Iris pigment epithelial cell (primary cell): ENCODE measurements at places on chromosomes 3 and 15.

DNA sequence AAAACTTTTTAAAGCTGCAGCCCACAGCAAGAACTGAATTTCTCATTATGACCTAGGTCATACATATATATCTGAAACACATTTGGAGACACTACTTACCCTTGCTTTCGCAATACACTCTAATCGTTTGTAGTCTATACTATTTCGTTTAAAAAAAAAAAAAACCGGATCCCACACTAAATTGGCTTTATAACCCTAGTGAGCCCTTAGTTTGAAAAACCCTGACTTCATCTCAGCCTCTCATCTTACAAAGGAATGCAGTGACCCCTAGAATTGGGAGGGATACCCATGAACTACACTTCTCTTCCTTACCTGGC lies 4.2 kb downstream of the RARRES1 start:
- DNase-seq, result no peak

DNA sequence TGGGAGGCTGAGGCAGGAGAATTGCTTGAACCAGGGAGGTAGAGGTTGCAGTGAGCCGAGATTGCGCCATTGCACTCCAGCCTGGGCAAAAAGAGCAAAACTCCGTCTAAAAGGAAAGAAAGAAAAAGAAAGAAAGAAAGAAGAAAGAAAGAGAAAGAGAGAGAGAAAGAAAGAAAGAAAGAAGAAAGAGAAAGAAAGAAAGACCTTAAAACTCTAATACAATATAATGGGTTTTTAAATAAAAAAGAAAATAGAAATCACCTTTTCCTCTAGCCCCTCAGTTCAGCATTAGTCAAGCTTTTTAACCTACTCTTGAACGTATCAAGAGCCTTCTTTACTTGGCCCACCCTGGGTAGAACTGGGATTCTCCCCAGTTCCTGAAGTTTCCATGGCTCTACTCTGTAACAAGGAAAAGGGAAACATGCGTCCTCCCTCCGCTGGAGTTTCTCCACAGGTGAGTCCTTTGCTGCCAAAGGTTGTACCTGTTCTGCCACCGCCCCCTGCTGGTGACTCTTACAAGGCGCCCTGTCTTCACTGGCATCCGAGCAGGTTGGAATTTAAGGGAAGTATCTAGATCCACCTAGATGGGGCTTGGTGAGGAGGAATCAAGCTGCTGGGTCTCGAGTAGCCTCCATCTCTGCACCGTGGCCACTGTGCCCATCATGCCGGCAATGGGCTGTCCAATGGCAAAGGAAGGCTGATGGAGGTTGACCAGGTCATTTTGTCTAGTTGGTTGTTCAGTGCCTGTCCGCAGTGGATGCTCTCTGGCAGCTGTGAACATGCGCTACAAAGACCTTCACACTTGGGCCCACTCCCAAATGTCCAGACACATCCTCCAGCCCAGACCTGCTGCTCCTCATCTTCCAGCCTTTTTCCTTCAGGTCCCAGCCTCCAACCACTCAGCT lies 20.6 kb upstream of the EPHB3 start:
- DNase-seq, result peak; percentile 39

DNA sequence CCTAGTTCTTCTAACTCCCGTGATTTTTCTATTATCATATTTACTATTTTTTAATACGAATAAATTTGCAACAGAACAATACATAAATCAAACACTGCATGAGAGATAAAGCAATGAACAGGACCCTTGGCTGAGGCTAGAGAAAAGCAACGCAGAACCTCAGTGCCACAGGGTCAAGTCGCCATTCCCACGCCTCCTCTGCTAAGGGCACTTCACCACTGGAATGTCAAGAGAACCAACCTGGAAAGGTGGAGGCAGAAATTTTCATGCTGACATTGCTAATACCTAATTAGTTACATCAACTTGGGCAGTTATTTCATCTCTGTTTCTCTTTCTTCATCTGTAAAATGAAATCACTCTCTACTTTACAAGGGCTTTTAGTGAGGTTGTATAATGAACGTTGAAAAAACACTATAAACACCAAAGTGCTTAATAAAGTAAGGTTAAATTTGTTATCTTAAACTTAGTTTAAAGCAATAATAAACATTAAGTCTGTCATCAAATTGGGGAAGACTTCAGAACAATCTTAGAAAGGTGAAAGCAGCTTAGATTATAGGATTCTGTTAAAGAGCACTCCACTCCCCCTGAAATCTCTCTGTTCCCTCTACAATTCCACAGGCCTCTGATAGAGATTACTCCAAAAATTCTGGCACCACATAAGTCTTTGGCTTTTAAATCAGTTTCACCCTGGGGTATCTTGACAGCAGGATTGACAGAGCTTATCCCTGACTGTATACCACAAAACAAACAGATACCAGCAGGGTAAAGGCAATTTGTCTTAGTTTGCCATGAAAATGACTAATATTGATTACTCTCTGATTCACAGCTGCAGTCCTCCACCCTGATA lies 41.9 kb downstream of the PLCH1 start:
- DNase-seq, result no peak

DNA sequence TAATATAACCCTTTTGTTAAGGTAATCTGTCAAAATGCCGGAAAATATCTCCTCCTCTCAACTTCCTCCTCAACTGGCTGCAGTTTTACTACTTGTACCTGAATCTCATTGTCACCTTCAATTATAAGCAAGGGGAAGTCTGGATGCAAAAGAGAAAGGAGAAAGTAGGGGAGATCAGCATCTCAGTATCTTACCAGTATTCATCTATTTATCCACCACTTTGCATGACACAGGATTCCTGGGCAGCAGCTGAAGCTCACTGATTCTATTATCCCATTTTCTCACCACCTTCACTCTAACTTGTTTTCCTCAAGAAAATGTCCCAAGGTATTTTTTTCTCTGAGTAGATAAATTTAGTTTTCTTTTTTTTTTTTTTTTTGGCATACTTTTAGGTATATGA lies 440.5 kb upstream of the CBLB start:
- no peak for DNase-seq

GRCh38 chr15:89408372-89409183 lies 74.0 kb upstream of the POLG start:
- peak; percentile 4 for DNase-seq

GRCh38 chr3:66928252-66928651 lies 69.9 kb upstream of the KBTBD8 start:
- no peak for DNase-seq

- peak; percentile 16 for DNase-seq
These were observed 2.1 kb downstream of the MAGI1 start for GRCh38 chr3:66036586-66037148.

GRCh38 chr15:79682851-79683288 lies 213.9 kb downstream of the MTHFS start:
- peak; percentile 67 for DNase-seq

DNA sequence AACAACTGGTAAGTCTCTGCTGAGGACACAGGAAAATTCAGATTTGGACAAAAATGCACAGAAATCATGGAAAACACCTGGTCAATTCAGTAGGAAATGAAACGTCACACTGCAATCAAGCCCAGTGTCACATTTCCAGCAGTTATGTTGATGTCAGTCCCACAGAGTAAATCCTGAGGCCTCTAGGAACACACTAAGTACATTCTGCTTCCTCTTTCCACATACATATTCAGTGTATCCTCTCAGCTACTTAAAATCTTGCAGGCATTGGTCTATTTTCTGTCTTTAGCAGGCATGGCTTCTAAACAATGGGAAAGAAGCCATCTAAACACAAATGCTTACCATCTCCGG lies 207.8 kb downstream of the PLCL2 start:
- DNase-seq, result no peak

DNA sequence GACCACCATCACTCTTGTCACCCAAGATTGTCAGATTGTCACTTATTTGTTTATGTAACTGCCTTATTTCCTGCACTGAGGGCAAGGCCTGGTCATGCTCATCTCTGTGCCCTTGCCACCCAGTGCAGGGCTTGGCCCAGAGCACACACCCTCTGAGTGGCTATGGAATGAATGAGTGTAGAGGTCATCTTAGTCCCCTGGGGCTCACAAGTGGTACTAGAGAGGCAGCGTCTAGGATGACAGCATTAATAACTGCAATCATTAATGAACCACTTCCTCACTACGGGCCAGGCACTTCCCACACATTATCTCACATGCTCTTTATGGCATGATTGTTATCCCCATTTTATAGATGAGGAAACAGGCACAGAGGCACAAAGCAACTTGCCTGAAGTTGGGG lies 117.0 kb downstream of the SMAD6 start:
- no peak for DNase-seq

DNA sequence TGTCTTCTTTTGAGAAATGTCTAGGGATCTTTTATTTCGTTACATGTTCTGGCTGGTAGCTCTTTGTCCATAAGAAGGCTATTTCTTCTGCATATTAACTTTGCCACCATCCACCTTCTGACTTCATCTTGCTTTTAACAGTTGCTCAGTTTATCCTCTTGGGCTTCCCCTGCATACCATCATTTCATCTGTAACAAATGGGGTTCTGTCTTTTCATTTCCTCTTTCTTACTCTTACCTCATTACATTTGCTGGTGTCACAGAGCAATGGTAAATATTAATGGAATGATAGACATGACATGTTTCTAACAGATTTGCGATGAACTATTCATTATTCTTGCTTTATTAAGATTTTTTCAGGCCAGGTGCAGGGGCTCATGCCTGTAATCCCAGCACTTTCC lies 62.4 kb downstream of the GASK1A start:
- no peak for DNase-seq

- no peak for DNase-seq
These were observed 5.2 kb downstream of the GLB1 start for GRCh38 chr3:33091746-33092145.

DNA sequence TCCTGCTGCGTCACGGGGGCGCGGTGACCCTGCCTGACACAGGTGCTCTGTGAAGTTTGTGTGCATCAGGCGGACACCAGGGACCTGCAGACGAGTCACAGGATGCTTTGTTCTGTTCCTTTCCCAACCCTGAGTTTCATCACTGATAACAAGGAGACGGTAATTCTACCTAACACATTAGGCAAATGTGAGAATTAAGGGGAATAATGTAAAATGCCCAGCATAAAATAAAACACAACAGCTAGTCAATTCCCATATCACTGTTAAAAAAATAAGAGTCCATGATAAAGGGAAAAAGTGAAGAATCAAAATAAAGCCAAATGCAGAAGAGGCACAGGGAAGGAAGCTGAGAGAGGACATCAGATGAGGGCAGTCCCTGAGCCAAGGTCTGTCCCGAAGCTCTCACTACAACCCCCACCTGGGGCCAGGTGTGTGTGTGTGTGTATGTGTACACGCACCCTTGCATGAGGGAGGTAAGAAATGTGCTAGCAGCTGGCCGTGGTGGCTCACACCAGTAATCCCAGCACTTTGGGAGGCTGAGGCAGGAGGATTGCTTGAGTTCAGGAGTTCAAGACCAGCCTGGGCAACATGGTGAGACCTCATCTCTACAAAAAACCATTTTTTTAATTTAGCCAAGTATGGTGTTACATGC lies 27.5 kb downstream of the PLA2G4D start:
- DNase-seq, result no peak

- DNase-seq, result no peak
These were observed 17.0 kb downstream of the CORO2B start for GRCh38 chr15:68595761-68596160.

- peak; percentile 55 for DNase-seq
These were observed 171.5 kb upstream of the NANOGP8 start for GRCh38 chr15:35256551-35256950.

DNA sequence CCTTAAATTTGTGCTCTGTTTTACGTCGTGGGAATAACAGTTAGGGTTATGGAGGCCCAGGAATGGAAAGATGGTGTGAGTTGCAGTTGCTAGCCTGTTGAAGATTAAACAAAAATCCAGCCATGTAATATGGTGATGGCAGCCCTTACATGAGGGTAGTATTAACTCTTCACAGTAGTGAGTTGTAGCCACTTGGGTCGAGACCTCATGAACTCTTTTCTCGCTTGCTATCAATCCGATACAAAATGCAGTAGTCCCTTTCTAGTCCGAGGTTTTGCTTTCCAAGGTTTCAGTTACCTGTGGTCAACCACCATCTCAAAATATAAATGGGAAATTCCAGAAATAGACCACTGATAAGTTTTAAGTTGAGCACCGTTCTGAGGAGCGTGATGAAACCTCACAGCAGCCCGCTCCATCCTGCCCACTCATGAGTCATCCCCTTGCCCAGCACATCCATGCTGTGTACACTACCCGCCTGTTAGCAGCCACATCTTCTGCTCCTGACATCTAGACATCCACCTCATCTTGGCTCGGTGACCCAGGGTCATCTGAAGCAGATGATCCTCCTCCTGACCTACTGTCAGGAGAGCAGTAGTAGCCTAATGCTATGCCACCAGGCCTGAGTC lies 177.9 kb downstream of the CDIN1 start:
- DNase-seq, result peak; percentile 61

DNA sequence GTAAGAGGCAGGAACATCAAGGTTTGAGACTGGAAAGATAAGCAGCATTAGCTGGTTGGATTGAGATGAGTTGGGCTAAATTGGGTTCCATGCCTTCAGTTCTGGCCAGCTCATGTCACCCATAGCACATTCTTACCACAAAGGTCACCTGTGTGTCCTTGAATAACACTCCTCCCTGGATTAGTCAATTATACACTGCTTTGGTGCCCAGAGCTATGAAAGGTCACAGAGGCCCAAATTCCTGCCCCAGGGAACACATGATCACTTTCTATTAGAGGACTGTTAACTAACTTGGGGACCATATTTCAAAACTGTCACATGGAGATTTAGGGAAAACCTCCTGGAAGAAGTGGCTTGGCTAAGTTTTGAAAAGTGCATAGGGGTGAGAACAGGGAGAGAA lies 40.1 kb upstream of the XCR1 start:
- no peak for DNase-seq

DNA sequence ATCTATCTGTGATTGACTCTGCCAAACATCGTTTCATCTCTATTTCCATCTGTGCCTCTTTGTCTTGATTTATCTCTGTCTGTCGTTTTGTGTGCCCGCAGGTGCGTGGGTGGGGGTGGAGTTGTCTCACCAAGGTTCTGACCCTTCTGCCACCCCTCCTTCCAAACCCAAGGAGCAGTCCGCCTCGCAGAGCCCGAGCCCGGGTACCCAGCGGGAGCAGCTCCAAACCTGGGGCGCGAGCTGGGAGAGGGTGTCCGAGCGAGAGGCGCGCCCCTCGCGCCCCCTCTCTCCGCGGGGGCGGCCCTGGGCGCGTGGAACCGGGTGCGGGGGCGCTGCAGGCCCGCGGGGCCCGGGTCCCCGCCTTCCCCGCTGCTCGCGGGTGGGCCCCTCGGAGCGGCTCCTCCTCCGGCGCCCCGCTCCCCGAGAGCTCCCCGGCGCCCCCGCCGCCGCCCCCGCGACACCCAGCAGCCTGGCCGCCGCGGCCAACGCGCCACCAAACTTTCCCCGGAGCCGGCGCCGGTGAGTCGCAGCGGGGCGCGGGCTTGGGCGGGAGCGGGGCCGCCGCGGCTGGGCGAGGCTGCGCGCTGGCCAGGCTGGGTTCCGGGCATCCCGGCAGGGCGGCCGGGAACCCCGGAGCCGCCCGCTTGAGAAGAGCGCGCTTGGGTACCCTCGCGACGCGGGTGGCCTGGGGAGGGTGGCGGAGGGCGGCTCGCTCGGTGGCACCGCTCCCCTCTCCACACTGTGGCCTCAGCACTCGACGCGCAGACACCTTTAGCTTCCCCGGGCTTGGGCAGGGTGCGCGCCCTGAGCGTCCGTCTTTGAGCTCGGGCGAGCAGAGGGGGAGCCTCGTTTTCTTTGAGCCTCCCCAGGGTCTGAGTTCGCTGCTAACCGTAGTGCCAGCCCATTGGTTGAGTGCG lies at the start of gene HRH1:
TSS of gene HRH1 (plus strand) at position 458 of the 917 bp plus-strand sequence. CDS start 104,545 bp downstream, outside the sequence.
- DNase-seq, result peak; percentile 28

- no peak for DNase-seq
These were observed 373.3 kb upstream of the THBS1 start for GRCh38 chr15:39207532-39208115.
